ENCODE measurements at places on chromosomes 12 and 14. TPM values are rescaled to one million over a fixed set of nuclear protein-coding genes. Genes with fewer than 3 reads are reported as not detected.

GRCh38 chr12:109126784-109127183 is 10.4 kb downstream of the ACACB start:
- peak overlapping the region; percentile 83 for H3K27ac ChIP-seq
- peaks cover 55% of the 10 kb centered on the region for H3K4me1 ChIP-seq
- H3K36me3 ChIP-seq = no peaks in the 10 kb centered on the region

- H3K4me1 ChIP-seq = no peaks in the 10 kb centered on the region
- DNase-seq = no peak
- H3K4me3 ChIP-seq = no peak overlapping the region
These were observed 66.1 kb downstream of the PDZRN4 start for GRCh38 chr12:41254004-41254914.

GRCh38 chr12:68559984-68560850 is 50.5 kb upstream of the RAP1B start:
- H3K27ac ChIP-seq = no peak overlapping the region
- H3K4me1 ChIP-seq = peaks cover 10% of the 10 kb centered on the region
- no peak overlapping the region for H3K4me3 ChIP-seq
- no peaks in the 10 kb centered on the region for H3K27me3 ChIP-seq
- DNase-seq = peak; percentile 71

DNA sequence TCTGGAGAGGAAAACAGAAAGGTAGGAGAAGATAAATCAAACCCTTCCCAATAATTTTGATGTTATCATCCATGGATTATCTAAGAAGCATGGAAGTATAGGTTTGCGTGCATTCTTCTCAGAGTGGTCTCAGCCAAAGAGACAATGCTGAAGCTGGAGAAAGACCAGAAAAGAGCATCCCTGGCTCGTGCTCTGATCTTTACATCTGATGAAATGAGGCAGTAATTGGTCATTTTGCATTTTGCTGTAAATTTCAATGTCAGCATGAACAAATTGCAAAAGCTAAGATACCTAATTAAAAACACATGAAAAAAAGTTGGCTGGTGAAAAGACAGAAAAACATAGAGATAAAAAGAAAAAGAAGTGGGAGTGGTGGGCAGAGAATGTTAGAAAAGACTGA is 252.4 kb downstream of the ITPR2 start:
- peaks cover 46% of the 10 kb centered on the region for H3K36me3 ChIP-seq
- no peak overlapping the region for H3K4me3 ChIP-seq
- no peak overlapping the region for H3K27ac ChIP-seq
- no peak for DNase-seq

GRCh38 chr12:76762601-76762980 is 1.3 kb upstream of the ZDHHC17 start:
- peaks cover 34% of the 10 kb centered on the region for H3K4me1 ChIP-seq
- H3K36me3 ChIP-seq = no peaks in the 10 kb centered on the region
- peak overlapping the region; percentile 98 for H3K27ac ChIP-seq
- DNase-seq = no peak
- H3K4me3 ChIP-seq = no peak overlapping the region

DNA sequence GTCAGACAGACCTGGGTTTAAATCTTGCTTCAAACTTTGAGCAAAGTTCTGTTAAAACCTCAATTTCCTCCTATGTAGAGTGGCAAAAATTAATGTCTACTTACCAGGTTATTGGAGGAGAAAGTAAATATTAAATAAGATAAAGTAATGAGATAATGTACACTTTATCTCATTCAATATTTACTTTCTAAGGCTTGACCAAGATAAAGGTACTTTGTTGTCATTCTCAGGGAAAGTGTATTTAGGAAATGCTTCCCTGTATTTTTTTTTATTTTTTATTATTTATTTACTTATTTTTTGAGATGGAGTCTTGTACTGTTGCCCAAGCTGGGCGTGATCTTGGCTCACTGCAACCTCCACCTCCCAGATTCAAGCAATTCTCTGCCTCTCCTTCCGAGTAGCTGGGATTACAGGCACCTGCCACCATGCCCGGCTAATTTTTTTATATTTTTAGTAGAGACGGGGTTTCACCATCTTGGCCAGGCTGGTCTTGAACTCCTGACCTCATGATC is 4.7 kb downstream of the FAM161B start:
- no peak for DNase-seq
- peaks cover 8% of the 10 kb centered on the region for H3K36me3 ChIP-seq
- no peak overlapping the region for H3K27ac ChIP-seq
- no peaks in the 10 kb centered on the region for H3K4me1 ChIP-seq

GRCh38 chr12:114508529-114509129 is 102.7 kb upstream of the TBX5 start:
- no peaks in the 10 kb centered on the region for H3K36me3 ChIP-seq
- H3K4me3 ChIP-seq = no peak overlapping the region
- peaks cover 2% of the 10 kb centered on the region for H3K27me3 ChIP-seq
- peak; percentile 71 for DNase-seq
- H3K4me1 ChIP-seq = no peaks in the 10 kb centered on the region

DNA sequence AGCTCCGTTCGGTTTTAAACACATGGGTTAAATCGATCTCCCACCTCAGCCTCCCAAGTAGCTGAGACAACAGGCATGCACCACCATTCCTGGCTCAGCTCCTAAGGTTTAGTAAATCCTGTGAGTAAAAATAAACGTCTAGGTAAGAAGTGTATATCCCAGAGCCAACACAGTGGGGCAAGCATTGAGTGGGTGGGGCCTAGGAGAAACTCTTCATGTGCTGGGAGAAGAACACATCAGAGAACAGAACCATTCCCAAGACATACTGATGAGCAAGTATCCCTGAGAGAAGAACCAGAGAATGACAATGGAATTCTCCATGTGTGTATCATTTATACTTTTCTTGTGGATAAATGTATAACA is 86.3 kb downstream of the SEC23A start:
- no peaks in the 10 kb centered on the region for H3K27me3 ChIP-seq
- H3K36me3 ChIP-seq = no peaks in the 10 kb centered on the region
- no peak overlapping the region for H3K27ac ChIP-seq

CLEC4A gene
- total RNA-seq = 1.9 TPM

KRT6B gene
- total RNA-seq = not detected

IFNG gene
- not detected for total RNA-seq

TPH2 gene
- 0.14 TPM for total RNA-seq
